Inflammatory macrophage treated with lipopolysaccharide for 4 hours (primary cell): ENCODE measurements at places on chromosomes 5 and 9.
A peak's percentile ranks its signal among the peaks of the same experiment; 100 is the strongest.

GRCh38 chr5:127762412-127762811 is 59.2 kb downstream of the CCDC192 start:
- no peak for DNase-seq

- DNase-seq, result peak; percentile 70
Measured at GRCh38 chr9:128034821-128035652, 32.1 kb downstream of the NAIF1 start.

- DNase-seq, result no peak
Measured at GRCh38 chr9:97511655-97512427, 10.4 kb downstream of the TMOD1 start.

DNA sequence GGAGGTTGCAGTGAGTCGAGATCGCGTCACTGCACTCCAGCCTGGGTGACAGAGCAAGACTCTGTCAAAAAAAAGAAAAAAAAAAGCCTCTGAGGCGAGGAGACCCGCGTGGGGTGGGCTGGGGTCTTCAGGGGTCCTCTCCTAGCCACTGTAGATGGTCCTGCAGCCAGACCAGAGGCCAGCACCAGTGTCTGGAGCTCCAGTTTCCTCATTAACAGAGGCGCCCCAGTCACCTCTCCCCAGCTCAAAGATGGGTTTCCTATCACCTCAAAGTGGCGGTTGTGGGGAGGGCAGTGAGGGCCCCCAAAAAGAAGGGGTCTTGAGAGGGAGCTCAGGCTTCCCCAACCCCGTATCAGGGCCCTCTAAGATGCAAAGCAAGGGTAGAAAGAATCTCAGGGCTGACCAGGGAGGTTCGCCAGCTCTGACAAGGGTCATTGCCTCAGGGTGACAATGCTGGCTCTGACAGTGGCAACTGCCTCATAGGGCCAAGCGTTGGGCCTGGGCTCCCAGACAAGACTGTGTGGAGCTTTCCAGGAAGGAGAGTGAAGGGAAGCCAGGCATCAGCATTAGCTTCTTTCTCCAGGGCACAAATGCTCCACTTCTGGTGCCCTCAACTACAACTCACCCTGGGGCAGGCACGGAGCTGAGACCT is 15.0 kb downstream of the STK10 start:
- no peak for DNase-seq

GRCh38 chr5:174387448-174387847 is 336.9 kb upstream of the MSX2 start:
- DNase-seq, result no peak

DNA sequence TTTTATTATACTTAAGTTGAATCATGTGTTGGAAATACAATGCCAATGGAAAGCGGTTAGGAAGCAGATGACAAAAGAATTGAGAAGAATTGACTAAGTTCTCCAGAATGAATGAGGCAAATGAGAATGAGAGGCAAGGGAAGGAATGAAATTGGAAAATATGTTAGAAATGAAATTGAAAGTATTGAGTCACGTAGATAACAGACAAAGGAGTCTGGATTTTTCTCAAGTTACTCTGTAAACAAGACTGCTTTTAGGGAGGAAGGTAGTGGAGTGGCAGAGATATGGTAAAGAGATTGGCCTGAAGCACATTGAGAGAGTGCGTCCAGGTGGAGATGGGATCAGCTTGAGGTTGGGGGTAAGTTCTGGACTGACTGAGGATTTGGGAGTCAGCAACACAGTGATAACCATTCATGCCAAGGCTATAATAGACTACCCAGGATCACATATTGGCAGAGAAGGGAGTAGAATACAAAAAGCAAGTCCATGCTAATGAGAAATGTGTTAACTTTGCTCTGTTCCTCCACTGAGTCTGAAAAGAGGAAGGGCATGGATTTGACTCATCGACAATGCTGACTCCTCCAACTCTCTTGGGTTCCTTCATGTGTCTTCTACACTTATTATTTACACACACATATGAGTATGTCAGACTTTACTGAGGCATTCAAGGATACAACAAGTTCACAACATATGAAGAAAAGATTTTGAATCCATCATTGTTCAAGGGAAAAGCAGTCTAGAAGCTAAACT is 814.2 kb upstream of the ZNF608 start:
- no peak for DNase-seq

GRCh38 chr9:107948601-107949000 is 459.0 kb upstream of the KLF4 start:
- DNase-seq, result no peak

- DNase-seq, result no peak
Measured at GRCh38 chr5:170606941-170607340, 103.1 kb downstream of the KCNIP1 start.

DNA sequence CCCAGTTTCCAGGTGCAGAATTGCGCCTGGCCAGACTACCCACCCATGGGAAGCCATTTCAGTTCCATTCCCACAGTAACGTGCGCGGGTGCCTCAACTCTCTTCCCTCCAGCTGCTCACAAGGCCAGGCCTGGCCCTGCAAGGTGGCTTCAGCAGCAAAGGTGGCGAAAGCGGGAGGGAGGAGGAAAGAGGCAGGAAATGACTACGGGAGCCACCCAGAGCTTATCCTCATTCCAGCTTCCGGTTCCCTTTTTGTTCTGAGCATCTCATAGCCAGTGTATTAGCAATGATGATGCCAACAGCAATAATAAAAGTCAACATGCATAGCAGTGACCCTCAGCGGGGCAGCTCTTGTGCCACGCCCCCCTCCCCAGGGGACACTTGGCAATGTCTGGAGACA is 101.5 kb upstream of the BOD1 start:
- peak; percentile 81 for DNase-seq

GRCh38 chr5:315488-316209 is 5.9 kb upstream of the AHRR start:
- DNase-seq, result no peak

GRCh38 chr9:129832982-129833381 is 2.1 kb downstream of the C9orf78 start:
- DNase-seq, result no peak

DNA sequence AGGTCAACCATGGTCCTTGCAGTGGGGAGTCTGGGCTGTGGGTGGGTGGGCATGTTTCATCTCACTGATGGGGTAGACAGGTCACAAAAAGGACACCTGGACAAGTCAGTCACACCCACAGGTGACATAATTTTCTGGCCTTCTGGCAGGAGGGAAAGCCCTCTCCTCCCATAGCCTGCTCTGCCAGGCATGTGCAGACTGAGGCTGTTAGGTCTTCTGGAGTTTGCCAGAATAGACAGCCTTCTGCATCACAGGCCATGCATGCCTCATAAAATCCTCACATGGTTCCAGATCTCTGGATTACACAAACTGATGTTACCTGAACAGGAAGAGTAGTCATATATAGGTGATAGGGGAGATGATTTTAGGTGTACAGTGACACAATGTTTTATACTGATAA is 49.1 kb downstream of the ARHGAP26 start:
- no peak for DNase-seq

DNA sequence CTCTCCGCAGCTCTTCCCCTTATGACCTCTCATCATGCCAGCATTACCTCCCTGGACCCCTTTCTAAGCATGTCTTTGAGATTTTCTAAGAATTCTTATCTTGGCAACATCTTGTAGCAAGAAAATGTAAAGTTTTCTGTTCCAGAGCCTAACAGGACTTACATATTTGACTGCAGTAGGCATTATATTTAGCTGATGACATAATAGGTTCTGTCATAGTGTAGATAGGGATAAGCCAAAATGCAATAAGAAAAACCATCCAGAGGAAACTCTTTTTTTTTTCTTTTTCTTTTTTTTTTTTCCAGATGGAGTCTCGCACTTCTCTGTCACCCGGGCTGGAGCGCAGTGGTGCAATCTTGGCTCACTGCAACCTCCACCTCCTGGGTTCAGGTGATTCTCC is 20.7 kb upstream of the IL13 start:
- no peak for DNase-seq
